ENCODE measurements at places on chromosomes 3 and 15.

- DNase-seq: no peak
Observed at GRCh38 chr3:194984066-194984465, 286.9 kb downstream of the XXYLT1 start.

GRCh38 chr15:76837474-76837873 lies 67.7 kb downstream of the SCAPER start:
- DNase-seq: no peak

GRCh38 chr3:40617084-40617483 lies 92.3 kb downstream of the ZNF621 start:
- no peak for DNase-seq

DNA sequence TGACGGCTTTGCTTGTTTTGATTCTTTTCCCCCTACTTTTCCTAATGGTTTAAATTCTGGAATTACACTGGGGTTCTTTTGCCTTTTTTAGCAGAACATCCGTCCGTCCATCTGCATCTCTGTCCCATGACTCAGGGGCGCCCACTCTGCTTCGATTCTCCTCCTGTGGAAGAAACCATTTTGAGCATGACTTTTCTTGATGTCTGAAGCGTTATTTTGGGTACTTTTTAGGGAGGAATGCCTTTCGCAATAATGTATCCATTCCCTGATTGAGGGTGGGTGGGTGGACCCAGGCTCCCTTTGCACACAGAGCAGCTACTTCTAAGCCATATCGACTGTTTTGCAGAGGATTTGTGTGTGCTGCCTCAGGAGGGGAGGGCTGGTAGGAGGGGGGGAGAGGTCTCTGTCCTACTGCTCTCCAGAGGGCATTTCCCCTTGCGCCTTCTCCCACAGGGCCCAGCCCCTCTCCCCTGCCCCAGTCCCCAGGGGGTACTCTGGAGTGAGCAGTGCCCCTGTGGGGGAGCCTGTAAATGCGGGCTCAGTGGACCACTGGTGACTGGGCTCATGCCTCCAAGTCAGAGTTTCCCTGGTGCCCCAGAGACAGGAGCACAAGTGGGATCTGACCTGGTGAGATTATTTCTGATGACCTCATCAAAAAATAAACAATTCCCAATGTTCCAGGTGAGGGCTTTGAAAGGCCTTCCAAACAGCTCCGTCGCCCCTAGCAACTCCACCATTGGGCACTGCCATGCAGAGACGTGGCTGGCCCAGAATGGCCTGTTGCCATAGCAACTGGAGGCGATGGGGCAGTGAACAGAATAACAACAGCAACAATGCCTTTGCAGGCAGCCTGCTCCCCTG lies 19.5 kb upstream of the BSN start:
- DNase-seq: no peak

- peak; percentile 52 for DNase-seq
Observed at GRCh38 chr3:99789011-99789721, 28.5 kb upstream of the CMSS1 start.

GRCh38 chr3:190862209-190863118 lies at the start of gene GMNC:
GMNC (minus strand) TSS chr3:190862694; CDS start chr3:190862615, 79 bp downstream.
- no peak for DNase-seq

- DNase-seq: peak; percentile 56
Observed at GRCh38 chr3:67858492-67858891, 204.1 kb upstream of the SUCLG2 start.

GRCh38 chr3:183534249-183534648 lies 21.3 kb downstream of the KLHL6 start:
- no peak for DNase-seq

DNA sequence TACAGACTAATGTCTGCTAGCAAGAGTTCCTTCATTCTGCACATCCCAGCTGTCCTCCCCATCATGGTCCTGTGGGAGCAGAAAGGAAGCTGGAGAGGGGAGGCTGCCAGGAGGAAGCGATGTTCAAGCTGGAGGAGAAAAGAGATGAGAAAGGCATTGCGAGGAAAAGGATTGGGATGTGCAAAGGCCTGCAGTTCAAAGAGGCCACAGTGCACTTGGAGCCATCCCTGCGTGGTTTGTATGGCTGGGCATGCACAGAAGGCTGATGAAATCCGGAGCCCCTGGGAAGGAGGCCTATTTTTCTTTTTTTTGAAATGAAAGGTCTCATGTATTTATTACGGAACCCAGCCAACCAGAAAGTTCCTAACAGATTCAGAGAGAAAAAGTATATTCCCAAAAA lies 22.8 kb downstream of the AMOTL2 start:
- DNase-seq: no peak

GRCh38 chr15:45747426-45747825 lies 112.6 kb downstream of the SQOR start:
- no peak for DNase-seq

GRCh38 chr3:46284981-46285683 lies 42.9 kb downstream of the CCR3 start:
- no peak for DNase-seq

DNA sequence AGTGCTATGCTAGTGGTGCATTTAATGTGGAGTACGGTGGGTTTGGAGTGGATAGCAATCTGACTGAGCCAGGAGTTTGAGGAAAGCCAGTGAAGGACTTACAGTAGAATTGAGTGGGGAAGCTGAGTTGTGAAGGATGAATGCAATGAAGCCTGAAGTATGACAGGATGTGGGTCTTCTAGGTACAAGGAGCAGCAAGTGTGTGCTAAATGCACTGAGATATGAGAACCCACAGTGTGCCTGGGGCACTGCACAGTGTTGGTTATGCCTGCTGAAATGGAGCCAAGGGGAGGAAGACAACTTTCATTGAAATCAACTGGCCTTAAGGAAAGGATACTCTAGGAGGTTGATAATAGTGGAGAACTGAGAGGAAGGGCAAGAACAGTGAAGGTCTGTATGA lies 105.5 kb upstream of the MRPL3 start:
- no peak for DNase-seq

DNA sequence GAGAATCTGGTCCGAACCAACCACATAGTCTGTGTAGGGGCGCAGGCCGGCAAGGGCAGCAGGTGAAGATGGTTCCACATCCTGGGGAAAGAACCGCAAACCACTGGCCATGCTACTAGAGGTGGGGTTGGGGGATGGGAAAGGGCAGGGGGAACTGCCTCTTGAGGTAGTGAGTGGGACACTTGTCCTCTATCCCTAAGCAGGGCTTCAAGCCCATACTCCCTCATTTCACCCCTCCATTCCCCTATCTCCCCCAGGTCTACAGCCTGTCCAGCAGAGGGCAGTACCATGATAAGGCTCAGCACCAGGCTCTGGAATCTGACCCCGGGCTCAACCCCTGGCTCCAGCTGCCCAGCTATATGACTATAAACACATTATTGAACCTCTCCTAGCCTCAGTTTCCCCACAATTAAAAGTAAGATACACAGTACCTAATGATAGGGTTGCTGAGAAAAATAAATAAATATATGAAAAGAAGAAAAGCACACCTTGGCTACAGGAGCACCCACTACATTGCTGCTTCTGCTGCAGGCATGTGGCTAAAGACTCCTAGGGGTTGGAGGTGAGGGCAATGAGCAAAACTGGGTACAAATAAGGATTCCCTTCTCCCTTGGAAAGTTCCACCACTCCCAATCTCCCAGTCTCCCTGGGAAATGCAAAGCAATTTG lies 6.3 kb downstream of the GORASP1 start:
- DNase-seq: peak; percentile 63

GRCh38 chr3:10771486-10772270 lies 44.4 kb upstream of the SLC6A11 start:
- no peak for DNase-seq

GRCh38 chr3:158896729-158897128 lies 94.9 kb downstream of the MFSD1 start:
- DNase-seq: no peak

- no peak for DNase-seq
Observed at GRCh38 chr3:191020730-191021396, 158.4 kb upstream of the GMNC start.

DNA sequence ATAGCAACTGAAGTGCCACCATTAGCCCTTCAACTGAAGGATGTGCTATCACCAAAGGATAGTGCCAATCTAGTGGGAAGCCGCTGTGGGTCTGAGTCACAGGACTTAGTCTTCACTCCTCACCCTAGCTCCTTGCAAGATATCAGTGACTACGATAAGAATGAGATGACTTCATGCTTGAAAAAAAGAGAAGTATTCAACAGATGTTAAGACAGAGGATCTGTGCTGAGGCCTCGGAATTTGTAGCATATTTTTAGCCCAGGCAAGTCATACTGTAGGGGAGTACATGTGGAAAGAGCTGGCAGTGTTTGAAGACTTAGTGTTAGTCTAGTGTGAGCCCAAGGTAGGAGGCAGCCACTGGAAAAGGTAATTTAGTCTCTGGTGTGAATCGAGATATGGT lies 270.7 kb upstream of the LRTM1 start:
- no peak for DNase-seq

DNA sequence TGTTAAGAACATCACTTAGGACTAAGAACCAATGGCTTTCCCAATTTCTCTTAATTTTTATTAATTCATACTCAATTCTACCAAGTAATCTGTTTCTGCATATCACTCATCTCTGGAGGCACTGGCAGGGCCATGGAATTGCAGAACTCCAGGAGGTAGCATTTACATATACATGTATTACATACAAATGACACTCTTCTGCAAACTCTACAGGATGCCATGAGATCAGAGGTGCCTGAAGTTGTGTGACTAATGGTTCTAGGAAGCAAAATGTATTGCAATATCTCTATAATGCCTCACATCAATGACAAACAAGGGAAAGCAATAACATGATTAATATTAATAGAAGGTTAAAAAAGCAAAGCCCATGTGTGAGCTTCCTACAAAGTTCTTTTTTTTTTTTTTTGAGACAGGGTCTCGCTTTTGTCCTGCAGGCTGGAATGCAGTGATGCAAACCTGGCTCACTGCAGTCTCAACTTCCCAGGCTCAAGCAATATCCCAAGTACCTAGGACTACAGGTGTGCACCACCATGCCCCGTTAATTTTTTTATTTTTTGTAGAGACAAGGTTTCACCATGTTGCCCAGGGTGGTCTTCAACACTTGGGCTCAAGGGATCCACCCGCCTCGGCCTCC lies 33.0 kb downstream of the DENND6A start:
- DNase-seq: no peak

DNA sequence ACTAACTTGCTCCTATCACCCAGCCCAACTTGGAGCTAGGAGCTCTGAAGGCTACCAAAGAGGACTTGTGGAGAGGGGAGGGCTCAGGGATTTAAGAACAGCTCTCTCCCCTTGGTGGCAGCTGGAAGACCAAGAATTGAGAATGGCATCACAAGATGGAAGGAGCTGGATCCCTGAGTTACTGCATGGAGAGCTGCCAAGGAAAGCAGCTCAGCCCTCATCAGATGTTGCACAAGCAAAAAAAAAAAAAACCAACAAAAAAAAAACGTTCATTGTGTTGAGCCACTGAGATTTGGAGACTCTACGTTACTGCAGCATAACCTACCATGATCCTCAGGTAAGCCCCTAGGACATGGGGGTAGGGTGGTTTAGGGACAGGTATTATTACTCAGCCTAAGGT lies 41.0 kb downstream of the ITGB5 start:
- DNase-seq: no peak

DNA sequence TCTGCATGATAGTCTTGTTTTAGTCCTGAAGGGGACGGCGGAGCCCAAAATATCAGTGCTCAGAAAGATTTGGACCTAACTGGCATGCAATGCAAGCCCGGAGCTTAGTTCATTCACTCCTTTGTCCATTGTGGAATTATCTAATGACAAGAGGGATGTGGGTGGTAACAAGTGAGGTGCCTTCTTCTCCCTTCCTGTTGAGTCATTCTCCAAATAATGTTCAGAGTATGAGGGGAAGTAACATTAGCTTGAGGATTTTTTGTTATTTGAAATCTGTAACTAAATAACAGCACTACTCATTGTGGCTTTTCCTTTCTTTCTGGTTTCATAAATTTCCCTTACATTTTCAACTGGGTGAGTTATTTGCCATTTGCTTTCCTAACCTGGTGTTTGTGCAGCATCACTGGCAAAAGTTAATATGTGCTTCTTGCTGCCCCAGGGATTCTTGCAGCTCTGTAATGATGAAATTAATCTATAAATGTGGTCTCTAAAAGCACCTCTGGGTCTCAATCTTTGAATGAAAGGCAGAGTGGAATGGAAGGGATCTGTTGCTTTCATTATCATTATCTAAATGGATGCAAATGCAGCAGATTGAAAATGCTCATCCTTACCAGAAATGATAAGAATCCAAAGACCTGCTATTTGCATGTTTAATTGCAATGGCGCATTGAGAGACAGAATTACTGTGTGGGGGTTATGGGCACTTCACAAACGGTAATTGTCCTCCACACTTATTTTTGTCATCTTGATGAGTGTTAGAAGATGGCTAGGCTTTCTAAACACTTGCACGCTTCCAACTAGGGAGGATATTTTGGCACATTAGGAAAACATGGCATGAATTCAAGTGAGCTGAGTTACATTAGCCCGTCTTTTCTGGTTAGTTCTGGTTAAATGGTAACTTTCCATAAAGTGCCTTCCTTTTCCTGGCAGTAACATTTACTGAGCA lies 89.9 kb upstream of the MITF start:
- no peak for DNase-seq

- no peak for DNase-seq
Observed at GRCh38 chr15:57994221-57995049, 71.1 kb downstream of the ALDH1A2 start.

GRCh38 chr3:25652921-25653320 lies 11.8 kb downstream of the TOP2B start:
- no peak for DNase-seq

DNA sequence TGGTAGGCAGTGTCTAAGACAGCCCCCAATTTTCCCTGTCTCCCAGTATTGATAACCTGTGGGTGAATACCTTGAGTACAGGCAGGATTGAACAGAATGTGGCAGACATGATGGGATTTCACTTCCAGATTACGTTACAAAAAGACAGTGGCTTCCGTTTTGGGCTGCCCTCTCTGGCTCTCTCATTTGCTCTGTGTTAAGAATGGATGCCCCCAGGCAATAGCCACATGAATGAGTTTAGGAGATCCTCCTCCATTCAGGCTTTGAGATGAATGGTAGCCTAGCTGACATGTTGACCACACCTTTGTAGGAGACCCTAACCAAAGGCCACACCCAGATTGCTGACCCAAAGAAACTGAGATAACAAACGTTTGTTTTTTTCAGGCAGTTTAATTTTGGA lies 34.3 kb downstream of the UBXN7 start:
- no peak for DNase-seq

GRCh38 chr3:129352650-129353588 lies 74.2 kb downstream of the HMCES start:
- DNase-seq: no peak

DNA sequence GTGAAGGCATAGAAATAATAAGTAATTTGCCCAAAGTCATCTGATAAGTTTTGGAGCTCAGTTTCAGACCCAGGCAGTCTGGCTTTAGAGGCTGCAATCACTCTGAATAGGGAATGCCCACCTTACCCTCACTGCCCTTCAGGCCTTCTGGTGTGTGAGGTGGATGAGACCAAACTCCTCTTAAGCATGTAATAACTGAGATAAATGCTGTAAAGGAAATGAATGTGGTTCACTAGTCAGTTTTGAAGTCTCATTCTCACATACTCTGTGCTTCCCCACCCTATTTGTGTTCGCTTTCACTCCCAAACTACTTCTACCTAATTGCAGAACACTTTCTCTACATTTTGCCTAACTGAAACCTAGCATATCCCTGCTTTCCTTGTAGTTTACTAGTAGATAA lies 144.1 kb downstream of the FILIP1L start:
- no peak for DNase-seq

- DNase-seq: no peak
Observed at GRCh38 chr15:28959326-28959725, 73.6 kb downstream of the APBA2 start.

GRCh38 chr3:112894258-112894657 lies 47.6 kb upstream of the CD200R1L start:
- no peak for DNase-seq

- no peak for DNase-seq
Observed at GRCh38 chr15:72161361-72162132, 36.0 kb downstream of the GRAMD2A start.

GRCh38 chr3:170910542-170910941 lies 2.1 kb upstream of the EIF5A2 start:
- no peak for DNase-seq

All from AML-193 (cell line).